ENCODE measurements at places on chromosomes 7 and 10. TPM values are rescaled to one million over a fixed set of nuclear protein-coding genes. Genes with fewer than 3 reads are reported as not detected.
A peak's percentile ranks its signal among the peaks of the same experiment; 100 is the strongest.

GRCh38 chr10:17166699-17167098 is 34.8 kb downstream of the TRDMT1 start:
- no peak for DNase-seq

CISD1 gene
- total RNA-seq: 4.4 TPM

MACROH2A2 gene
- 2.4 TPM for total RNA-seq

LLCFC1 gene
- total RNA-seq: not detected

GRCh38 chr10:132078746-132079345 is 13.1 kb downstream of the JAKMIP3 start:
- DNase-seq: no peak

AVPI1 gene
- 11.1 TPM for total RNA-seq

DNA sequence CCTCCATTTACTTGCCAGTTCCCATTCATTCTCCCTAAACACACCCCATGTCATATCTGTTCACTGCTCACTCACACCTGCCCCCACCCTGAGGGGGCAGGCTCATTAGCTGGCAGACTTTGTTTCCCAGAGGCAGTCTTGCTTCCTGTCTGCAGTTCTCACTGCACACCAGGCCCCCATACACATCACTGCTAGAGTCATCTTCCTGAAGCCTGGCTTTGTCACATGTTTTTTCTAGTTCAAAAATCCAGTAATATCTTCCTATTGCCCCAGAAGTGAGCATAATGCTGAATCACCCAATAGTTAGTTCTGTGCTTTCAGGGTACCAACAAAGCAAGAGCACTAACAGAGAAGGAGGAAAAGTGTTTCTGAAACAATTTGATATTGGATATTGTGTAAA is 1.9 kb downstream of the LRRC72 start:
- DNase-seq: no peak

GALNT11 gene
- total RNA-seq: 25.3 TPM

DNA sequence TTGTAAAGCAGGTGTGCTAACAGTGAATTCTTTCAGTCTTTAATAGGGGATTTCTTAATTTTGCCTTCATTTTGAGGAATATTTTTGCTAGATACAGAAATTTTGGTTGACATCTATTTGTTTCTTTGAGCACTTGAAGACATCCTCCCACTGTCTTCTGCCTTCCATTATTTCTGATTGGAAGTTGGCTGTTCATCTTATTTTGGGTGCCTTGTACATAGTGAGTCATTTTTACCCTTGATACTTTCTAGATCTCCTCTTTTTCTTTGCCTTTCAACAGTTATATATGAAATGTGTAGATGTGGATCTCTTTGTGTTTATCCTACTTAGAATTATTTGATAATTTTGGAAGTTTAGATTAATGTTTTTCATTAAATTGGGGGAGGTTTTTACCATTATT is 631.0 kb downstream of the AUTS2 start:
- DNase-seq: no peak

SGMS1 gene
- total RNA-seq: 241 TPM

MACC1 gene
- 1.0 TPM for total RNA-seq

CLDN3 gene
- not detected for total RNA-seq

- DNase-seq: no peak
Observed at GRCh38 chr10:116098411-116099022, 174.5 kb downstream of the GFRA1 start.

CALCR gene
- total RNA-seq: not detected

- no peak for DNase-seq
Observed at GRCh38 chr7:93860261-93860660, 30.3 kb downstream of the TFPI2 start.

GRCh38 chr7:80087771-80088170 is 46.9 kb upstream of the GNAI1 start:
- DNase-seq: no peak

DNA sequence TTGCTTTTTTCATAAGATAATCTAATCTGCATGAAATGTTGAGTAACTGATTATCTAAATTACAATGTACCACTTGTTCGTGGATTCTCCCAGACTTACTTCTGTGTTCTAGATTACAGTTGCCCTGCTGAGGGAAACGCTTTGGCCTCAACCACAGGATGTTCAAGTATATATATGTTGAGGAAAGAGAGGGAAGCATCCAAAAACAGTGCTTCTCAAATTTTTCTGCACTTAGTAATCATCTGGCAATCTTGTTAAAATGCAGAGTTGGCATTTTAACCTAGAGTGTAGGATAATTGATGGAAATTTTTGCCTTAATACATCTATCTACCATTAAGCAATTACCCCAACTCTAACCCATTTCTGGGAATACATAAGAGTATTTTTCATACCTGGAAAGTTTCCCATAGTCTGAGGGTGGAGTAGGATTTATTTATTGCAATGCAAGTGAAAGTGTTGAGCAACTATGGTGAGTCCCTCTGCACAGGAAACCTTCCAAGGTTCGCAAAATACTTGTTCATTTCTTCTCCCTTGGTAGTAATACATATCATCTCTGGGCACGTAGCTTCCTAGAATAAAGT is 59.6 kb upstream of the C1GALT1 start:
- DNase-seq: no peak

GRCh38 chr7:20696803-20697333 is 81.4 kb downstream of the ABCB5 start:
- no peak for DNase-seq

DNA sequence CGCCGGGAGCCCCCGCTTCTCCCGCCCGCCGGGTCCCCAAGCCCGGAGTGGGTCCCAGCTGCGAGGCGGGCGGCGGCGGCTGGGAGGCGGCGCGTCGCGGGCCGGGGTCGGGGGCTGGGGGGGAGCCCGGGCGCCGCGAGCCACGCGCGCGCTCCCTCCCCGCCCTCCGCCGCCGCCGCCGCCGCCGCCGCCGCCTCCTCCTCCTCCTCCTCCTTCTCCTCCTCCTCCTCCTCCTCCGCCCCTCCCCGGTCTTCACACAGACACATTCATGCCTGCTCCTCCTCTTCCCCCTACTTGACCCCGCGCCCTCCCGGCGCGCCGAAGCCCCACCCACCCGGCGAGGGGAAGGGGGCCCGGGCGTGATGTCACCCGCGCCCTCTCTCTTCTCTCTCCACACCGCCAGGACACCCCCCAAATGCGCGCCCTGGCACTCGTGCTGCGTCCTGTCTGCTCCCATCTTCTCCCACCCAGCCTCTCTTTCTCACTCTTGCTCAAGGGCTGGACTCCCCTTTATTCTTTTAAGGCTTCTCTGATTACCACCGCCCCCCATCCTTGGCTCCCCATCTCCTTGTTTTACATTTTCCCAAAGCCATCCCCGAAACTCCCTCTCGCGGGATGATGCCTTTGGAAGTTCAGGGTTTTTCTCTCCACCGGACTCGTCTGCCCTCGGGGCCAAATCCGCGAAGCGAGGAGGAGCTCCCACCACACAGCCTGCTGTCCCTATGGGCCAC is 967 bp upstream of the GLI3 start:
- DNase-seq: no peak

OPALIN gene
- total RNA-seq: not detected

DNA sequence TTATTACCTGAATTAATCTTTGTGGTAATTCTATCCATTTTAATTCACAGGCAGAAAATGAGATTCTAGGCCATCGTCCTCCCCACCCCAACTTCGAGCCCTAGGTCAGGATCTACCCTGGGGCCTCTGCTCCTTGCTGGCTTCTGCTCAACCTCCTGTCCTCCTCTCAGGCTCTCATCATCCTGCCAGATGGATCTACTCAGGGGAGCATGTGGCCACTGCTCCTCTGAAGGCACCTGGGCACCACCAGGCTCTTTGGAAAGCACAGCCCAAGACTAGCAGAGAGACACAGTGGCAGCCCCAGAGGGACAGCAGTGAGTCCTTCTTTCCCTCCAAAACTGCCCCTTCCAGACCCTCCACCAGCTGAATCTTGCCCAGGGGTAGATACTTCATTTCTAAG is 248.2 kb downstream of the TCERG1L start:
- DNase-seq: no peak

C10orf105 gene
- total RNA-seq: 0.52 TPM

- no peak for DNase-seq
Observed at GRCh38 chr10:25933653-25934608, at the start of gene MYO3A. MYO3A (plus strand) TSS chr10:25934229; CDS start chr10:25952111, 17,882 bp downstream.

FFAR4 gene
- total RNA-seq: not detected

DNA sequence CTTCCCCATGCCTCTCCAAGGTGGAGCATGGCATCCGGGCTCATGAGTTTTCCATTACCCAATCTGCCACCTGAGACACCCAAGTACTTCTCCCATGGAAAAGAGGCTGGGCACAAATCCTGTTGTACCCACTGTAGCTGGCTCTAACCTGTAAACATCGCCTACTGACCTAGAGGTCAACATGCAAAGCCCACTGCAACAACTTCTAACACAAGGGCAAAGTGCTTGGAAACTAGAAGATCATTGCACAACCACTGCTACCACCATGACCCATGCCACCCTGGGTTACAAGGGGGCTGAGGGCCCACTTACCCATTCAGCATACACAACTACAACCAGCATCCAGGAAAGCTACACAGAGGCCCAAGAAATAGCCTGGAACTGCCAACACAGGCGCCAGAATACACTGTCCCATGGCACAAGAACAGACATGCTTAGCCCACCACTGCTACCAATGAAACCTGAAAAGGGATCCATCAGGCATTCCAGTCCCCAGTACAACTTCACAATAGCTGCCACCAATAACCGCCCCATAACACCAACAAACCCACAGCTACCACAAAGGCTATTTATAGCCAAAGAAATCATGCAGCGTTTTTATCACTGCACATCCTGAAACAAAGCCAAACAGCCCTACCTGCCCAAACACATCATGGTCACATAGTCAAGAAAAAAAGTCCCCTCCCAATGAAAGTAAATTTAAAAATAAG is 63.4 kb downstream of the RNF32 start:
- DNase-seq: no peak

GRCh38 chr10:24707445-24707844 is 16.2 kb downstream of the ARHGAP21 start:
- DNase-seq: no peak

GTPBP10 gene
- total RNA-seq: 27.2 TPM

LRRC4 gene
- total RNA-seq: not detected

GRCh38 chr7:16891338-16891737 is 9.6 kb upstream of the AGR3 start:
- peak; percentile 63 for DNase-seq

Data from CD4-positive, CD25-positive, alpha-beta regulatory T cell (primary cell).